ENCODE measurements at places on chromosomes 12 and 14.

DNA sequence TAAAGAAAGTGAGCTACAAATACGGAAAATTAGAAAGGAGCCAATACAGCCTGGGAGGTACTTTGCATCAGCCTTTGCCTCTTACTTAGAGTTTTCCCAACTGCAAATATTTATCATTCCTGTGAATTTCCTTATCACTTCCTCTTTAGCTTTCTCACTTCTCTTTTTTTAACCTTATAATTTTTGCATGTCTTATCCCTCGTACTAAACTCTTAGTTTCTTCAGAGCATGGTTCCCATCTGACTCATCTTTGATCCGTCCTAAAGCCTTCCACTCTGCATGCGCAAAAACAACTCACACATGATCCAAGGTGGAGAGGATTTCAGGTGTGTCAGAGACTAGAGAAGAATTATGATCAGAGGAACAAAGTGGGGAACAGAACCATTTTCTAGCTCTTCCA, 9.6 kb upstream of the SNAPC1 start:
- DNase-seq, result no peak

DNA sequence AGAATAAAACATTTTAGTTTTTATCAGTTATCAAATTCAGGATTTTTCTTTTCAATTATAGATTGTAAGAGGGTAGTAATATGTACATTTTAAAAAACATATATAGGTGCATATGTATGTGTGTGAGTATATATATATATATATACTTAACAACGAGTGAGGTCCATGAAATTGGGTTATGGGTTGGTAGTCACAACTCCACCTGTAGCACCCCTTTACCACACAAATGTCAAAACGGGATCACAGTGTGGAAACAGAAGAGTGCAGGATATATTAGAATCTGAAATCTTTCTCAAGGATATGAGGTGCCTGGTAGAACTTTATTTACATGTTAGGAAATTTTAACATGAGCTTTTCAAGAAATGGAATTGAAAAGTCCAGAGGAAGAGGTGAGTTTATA, 31.3 kb downstream of the MIA2 start:
- no peak for DNase-seq

GRCh38 chr14:63163306-63163705, 40.9 kb upstream of the RHOJ start:
- DNase-seq, result no peak

DNA sequence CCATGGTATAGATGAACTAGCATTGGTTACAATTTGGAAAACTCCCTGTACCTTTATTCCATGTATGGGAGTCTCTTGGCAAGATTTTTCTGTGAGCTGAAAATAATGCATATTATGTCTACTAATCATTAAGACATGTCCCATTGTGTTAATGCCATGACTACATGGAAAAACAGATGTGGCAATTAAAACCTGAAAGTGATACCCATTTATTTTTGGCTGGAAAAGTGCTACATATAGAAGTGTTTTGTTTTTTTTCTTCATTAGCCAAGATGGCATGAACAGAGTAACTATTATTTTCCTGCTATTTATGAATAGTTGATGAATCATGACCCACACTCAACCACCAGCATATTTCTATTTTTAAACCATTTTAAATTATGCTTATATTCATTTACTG, 58.2 kb downstream of the ALG10B start:
- no peak for DNase-seq

GRCh38 chr14:83556065-83556464, 1973.9 kb upstream of the FLRT2 start:
- DNase-seq, result no peak

GRCh38 chr14:61334197-61334701, 12.9 kb downstream of the PRKCH start:
- peak; percentile 57 for DNase-seq

- no peak for DNase-seq
These were observed 10.8 kb downstream of the SRGAP1 start for GRCh38 chr12:63855299-63855698.

DNA sequence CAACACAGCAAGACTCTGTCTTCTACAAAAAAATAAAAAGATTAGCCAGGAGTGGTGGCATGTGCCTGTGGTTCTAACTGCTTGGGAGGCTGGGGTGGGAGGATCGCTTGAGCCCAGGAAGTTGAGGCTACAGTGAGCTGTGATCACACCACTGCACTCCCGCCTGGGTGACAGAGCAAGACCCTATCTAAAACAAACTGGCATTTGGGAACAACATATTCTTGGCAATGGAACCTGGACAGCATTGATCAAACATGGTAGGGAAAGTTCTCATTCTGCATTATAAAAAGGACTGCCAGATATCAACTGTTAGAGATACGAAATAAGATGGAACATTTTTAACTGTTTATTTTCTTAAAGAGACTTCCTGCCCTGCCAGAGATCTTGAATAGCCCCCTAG, 81.5 kb downstream of the PPP2R5C start:
- no peak for DNase-seq

DNA sequence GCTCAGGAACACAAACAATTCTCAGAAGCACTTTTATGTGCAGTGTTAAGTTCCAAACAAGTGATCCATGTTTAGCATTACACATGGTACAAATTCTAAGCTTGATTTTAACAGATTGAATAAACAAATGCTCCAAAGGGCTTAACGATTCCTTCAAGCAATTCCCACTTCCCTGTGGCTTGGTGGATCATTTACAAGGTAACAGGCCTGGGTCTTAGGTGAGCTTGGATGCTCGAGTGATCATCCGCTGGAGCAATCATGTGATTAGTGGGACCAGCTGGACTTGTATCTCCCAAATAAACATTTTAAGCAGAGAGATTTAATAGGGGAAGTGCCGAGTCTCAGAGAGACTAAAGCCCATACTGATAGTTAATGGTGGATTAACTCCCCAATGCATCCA, 70.7 kb downstream of the CALM1 start:
- DNase-seq, result no peak

DNA sequence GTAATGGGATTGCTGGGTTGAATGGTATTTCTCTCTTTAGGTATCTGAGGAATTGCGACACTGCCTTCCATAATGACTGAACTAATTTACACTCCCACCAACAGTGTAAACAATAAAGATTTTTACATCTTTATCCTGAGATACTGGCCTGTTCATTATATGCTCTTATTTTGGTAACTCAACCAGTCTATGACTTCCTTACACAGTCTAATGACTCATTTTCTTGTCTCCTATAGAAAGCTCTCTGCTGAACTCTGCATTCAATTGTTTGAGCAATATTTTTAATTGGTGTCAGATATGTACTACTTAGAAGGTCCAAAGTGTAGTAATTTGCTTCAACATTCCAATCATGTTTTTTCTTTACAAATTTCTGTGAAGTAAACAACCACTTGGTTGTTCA, 1351.8 kb downstream of the FSCB start:
- no peak for DNase-seq

DNA sequence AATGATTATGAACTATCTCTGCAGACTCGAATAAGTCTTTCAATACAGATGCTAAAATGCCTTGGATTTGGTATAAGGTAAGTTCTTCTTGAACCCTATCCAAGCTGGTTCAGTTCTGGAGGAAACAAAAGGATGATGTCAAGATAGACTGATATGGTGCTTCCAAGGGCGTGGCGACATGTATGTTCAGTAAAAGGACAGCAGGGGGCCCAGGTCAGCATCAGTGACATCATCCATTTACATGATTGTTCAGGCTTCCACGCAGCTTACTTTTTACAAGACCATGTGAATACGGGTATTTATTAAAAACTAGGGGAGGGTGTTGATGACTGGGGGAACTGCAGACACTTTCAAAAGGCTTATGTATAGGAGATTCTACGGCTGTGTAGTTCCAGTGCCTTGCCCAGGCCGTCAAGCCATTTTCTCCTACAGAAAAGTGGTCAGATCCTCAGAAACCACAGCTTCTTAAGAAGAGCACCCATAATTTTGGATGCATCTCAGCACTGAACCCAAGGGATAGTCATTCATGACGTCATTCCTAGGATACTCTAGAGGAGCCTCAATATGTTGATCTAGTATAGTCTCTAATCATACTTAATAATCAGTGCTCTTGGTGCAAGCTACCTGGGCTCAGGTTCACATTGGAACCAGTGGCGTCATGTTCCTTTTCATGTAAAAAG, 527.7 kb downstream of the FUT8 start:
- no peak for DNase-seq

DNA sequence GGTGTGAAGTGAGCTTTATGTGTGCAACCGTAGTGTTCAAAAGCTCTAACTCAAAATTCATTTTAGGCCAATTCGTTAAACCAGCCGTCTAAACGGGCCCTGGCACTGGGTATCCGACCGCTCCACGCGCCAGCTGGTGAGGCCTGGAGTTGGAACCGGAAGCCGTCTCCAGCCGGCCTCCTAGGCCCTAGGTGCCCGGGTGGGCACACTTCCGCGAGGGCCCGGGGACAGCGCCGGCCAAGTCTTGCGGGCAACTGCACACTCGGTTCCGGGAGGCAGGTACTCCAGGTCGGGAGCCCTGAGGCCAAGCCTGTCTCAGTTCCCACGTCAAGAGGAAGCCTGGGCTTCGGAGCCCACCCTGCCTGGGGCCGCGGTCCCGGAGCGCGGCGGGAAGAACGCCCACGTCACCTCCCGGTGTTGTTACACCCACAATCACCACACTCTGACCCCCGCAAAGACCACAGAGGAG, 16.2 kb downstream of the OTX2 start:
- DNase-seq, result no peak

GRCh38 chr12:1322821-1323220, 271.6 kb downstream of the FBXL14 start:
- DNase-seq, result no peak

- DNase-seq, result no peak
These were observed 211.1 kb upstream of the RGS6 start for GRCh38 chr14:71720978-71721624.

DNA sequence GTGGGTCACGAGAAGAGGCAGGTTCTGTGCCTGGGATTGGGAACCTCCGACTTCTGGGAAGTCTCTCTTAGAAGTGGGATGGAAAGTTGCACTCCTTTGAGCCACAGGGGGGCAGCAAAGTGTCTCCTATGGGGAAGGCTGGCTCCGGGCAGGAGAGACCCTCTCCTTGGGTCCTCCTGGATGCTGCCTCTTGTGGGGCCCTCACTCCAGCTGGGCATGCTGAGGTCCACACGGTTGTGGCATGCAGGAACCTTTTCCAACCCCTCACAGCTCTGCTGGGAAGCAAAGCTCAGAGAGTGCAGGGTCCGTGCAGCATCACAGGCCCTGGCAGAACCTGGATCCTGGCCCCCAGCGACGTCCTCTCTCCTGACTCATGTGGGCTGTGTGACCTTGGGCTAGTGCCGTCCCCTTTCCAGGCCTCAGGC, 17.4 kb downstream of the SDSL start:
- DNase-seq, result no peak

DNA sequence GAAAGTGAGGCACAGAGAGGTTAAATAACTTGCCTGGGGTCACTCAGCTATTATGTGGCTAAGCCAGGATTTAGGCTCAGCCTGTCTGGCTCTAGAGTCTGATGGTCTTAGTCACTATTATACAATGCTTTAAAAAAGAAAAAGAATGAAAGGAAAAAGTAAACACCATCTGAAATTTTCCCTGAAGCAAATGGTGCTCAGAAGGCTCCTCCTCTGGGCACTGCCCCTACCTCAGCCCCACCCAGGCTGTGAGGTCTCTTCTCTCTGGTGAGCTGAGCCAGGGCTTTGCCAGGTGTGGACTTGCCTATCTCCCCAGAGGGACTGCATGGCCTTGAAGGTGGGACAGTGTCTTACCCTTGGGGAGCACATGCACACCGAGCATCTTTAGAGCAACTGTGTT, 117.5 kb upstream of the DYRK2 start:
- no peak for DNase-seq

GRCh38 chr14:104741803-104742251, 11.1 kb upstream of the SIVA1 start:
- DNase-seq, result no peak

DNA sequence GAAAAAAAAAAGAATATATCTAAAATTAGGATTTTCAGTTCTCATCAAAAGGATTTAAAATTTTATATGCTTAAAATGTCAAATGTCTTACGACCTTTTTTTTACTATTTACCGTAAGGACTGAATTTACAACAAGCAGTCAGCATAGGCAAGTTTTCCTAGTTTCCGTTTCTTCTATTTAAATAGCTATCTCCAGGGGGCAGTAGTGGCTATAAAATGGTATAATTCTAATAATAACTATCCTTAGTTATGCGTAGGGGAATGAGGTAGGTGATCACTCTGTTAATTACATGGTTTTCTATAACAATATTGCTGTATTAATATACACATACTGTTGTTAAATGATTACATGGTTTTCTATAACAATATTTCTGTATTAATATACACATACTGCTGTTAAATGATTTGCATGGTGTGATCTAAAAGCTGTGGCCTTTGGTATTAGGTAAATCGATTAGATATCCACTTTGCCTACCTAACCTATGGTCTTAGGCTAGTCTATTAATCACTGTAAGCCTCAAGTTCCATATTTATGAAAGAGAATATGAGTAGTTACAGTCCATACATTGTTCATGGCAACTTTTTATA, 217.7 kb upstream of the PDZRN4 start:
- DNase-seq, result no peak

DNA sequence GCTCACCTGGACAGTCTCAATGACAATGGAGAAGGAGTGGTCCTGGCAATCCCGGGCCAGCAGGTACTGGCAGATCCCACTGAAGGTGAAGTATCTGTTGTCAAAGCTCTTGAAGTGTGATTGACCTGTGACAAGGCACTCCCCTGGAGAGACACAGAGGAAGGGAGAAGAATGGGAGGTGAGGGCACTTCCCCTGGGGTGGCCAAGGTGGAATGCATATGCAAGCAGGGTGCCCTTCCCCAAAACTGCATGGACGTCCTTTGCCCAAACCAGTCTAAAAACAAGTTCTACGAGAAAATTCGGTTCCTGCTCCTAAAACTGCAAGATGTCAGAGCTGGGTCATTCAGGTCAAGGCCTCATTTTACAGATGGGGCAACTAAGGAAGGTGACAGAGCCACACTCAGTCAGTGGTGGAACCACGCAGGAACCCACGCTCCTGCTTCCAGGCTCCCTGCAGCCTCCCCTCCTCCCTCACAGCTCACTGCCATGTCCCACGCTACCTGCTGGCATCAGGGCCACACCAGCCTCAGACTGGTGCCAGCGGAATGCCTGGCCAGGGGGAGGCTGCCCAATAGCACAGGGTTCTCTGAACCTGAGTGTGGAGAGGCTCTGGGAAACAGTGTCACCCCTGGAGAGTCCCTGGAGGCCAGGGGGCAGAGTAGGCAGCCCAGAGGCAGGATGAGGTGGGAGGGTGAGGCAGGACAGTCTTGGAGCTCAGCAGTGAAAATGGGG, 59.2 kb downstream of the VWF start:
- no peak for DNase-seq

Data from CD4-positive, alpha-beta T cell treated with Interleukin-17A for 4 hours (primary cell).